Activated naive CD8-positive, alpha-beta T cell treated with anti-CD3 and anti-CD28 coated beads for 36 hours (primary cell): ENCODE measurements at places on chromosomes 6 and 20. TPM values are rescaled to one million over a fixed set of nuclear protein-coding genes. Genes with fewer than 3 reads are reported as not detected.

PAK5 gene
- total RNA-seq, result not detected

DNA sequence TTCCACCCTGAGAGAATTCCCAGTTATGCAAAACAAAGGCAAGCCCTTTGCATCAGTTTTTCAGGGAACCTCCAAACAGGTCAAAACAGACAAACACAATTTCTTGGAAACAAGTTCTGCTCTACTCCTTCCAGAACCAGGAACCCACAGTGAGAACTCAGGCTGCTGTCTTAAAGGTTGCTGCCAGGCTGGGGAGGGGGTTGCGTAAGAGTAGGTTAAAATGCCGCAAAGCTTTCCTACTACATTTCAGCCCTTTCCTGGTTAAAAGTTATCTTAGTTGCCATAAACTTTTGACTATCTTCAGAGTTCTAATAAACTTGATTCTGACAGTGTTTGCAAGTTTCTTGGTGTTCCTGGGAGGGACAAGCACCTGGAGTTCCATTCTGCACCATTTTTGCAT, 33.8 kb downstream of the KPNA5 start:
- H3K4me3 ChIP-seq, result no peak overlapping the region
- H3K36me3 ChIP-seq, result peaks cover 40% of the 10 kb centered on the region
- H3K27ac ChIP-seq, result no peak overlapping the region
- H3K4me1 ChIP-seq, result peaks cover 12% of the 10 kb centered on the region
- DNase-seq, result no peak
- H3K27me3 ChIP-seq, result no peaks in the 10 kb centered on the region

MCHR2 gene
- not detected for total RNA-seq

TOX2 gene
- total RNA-seq, result 0.52 TPM

NXT1 gene
- 55.9 TPM for total RNA-seq

PTCRA gene
- total RNA-seq, result not detected

DNA sequence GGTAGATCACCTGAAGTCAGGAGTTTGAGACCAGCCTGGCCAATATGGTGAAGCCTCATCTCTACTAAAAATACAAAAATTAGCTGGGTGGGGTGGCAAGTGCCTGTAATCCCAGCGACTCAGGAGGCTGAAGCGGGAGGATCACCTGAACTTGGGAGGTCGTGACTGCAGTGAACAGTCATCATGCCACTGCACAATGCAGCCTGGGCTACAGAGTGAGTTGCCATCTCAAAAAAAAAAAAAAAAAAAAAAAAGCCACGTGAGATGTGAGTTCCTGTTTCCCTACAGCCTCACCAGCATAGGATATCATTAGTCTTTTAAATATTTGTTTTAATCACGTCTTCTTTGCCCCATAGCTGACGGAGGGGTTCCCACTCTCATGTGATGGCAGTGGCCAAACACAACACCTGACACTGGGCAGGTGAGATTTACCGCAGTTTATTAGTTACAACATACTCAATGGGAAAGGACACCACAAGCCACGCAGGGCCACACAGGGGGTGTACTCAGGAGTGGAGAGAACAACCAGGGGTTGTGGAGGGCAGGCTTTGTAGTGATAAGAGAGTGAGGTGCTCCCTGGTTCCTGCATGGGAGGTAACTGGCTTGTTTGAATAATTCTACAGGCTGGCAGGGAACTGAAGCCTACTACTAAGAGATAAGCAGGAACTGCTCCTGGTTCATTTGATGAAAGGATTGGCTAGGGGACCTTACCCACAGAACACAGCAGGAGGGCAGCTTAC, 4.6 kb upstream of the LZTS3 start:
- no peaks in the 10 kb centered on the region for H3K36me3 ChIP-seq
- DNase-seq, result no peak
- H3K27me3 ChIP-seq, result no peaks in the 10 kb centered on the region
- no peak overlapping the region for H3K4me3 ChIP-seq
- no peak overlapping the region for H3K27ac ChIP-seq
- no peaks in the 10 kb centered on the region for H3K4me1 ChIP-seq

DNA sequence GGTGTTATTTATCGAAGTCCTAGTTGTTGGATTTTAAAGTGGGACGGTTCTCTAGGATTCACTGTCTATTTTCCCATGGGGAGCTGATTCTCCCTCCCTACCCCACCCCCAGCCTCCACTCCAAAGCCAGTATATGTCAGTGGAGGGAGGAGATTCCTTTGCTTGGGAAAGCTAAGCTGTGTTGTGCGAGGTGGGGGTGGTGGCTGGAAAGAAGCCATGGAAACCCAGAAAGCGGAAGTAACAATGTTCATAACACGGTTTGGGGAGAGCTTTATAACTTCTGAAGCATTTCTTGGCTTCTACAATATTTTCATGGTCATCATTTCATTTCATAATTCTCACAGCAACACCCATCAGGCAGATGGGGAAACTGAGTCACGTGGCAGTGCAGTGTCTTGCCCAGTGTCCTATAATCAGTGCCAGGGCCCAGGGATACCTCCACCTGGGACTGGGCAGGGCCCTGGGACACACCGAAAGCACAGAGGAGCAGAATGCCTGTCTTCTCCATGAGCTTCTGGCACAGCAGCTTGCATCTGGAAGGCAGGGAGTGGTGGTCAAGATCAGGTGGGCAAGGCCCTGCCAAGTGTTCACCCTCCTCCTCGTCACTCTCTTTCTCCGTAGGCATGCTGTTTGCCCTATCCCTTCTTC, 4.5 kb downstream of the SUN5 start:
- H3K27ac ChIP-seq, result no peak overlapping the region
- no peaks in the 10 kb centered on the region for H3K27me3 ChIP-seq
- no peak overlapping the region for H3K4me3 ChIP-seq
- H3K36me3 ChIP-seq, result peaks cover 2% of the 10 kb centered on the region

ACTR5 gene
- 7.5 TPM for total RNA-seq

DNA sequence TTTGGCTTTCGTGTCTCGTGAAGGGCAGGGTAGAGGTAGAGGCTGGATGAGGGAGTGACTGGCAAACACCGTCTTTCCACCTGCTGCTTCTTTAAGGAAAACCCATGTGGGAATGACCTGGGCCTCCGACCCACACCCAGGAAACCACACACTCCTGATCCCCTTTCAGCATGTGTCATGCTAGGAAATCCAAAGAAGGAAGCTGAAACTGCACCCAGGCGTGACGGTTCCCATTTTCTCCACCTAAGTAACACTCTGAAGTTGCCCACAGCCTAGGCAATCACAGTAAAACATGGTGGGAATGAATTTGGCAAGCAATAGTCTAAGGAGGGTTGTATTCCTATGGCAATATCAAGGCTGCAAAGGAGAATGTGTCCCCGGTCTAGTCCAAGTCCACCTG, 538.4 kb upstream of the NOX3 start:
- no peak overlapping the region for H3K4me3 ChIP-seq
- no peak overlapping the region for H3K27ac ChIP-seq
- H3K27me3 ChIP-seq, result peaks cover 3% of the 10 kb centered on the region
- H3K36me3 ChIP-seq, result no peaks in the 10 kb centered on the region
- no peaks in the 10 kb centered on the region for H3K4me1 ChIP-seq
- DNase-seq, result no peak

GRCh38 chr20:9999645-10000044, 35.1 kb upstream of the ANKEF1 start:
- peaks cover 9% of the 10 kb centered on the region for H3K27me3 ChIP-seq
- no peaks in the 10 kb centered on the region for H3K36me3 ChIP-seq
- H3K27ac ChIP-seq, result no peak overlapping the region
- no peaks in the 10 kb centered on the region for H3K4me1 ChIP-seq
- no peak for DNase-seq
- no peak overlapping the region for H3K4me3 ChIP-seq

- H3K36me3 ChIP-seq, result no peaks in the 10 kb centered on the region
- no peak overlapping the region for H3K27ac ChIP-seq
- H3K4me1 ChIP-seq, result peaks cover 11% of the 10 kb centered on the region
- H3K27me3 ChIP-seq, result peaks cover 98% of the 10 kb centered on the region
Measured at GRCh38 chr6:108174371-108175175, 8.8 kb downstream of the NR2E1 start.

DNA sequence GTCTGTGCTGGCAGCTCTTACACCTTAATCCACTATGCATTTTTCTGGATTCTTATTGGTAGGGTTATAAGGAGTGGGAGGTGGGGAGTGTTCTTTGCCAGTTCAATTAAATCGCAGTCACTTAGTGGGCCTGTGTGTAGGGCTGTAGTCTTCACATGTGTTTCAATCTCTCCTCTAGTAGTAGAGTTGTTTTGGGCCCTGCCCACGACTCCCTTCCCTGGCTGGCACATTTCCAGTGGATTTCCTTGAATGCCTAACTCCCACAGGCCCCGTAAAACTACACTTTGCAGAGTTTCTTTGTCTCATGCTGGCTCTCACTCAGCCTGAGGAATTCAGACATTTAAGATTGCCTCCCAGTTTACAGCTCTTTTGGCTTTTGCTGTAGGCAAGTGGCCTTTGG, 414.0 kb upstream of the OPRM1 start:
- no peaks in the 10 kb centered on the region for H3K27me3 ChIP-seq
- no peaks in the 10 kb centered on the region for H3K36me3 ChIP-seq
- DNase-seq, result no peak
- no peaks in the 10 kb centered on the region for H3K4me1 ChIP-seq
- H3K27ac ChIP-seq, result no peak overlapping the region

- H3K4me1 ChIP-seq, result peaks cover 56% of the 10 kb centered on the region
- no peak for DNase-seq
- H3K27ac ChIP-seq, result no peak overlapping the region
- H3K27me3 ChIP-seq, result no peaks in the 10 kb centered on the region
- peaks cover 22% of the 10 kb centered on the region for H3K36me3 ChIP-seq
Measured at GRCh38 chr6:157078326-157078725, 245.0 kb downstream of the TMEM242 start.

DNA sequence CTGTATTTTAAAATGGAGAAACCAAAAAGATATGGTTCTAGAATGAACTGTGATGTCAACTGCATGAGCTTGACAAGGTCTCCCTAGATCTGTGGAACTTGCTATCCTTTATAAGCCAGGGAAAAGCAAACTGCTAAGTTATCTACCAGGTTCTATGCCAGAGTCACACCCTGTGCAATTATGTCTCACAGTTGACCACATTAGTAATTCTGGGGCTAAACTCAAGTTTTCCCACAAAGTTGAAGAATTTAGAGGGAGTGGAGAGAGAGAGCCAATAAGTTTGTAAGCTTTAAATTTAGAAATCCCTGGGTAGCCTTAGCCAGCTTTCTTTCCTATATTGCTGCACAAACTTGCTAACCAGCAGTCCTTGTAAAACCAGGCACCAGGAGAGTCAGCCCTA, 407.0 kb upstream of the SASH1 start:
- no peaks in the 10 kb centered on the region for H3K36me3 ChIP-seq
- no peaks in the 10 kb centered on the region for H3K27me3 ChIP-seq
- H3K4me1 ChIP-seq, result no peaks in the 10 kb centered on the region
- no peak overlapping the region for H3K4me3 ChIP-seq
- DNase-seq, result no peak

SLC26A8 gene
- 0.06 TPM for total RNA-seq

SYNCRIP gene
- total RNA-seq, result 271 TPM

DNA sequence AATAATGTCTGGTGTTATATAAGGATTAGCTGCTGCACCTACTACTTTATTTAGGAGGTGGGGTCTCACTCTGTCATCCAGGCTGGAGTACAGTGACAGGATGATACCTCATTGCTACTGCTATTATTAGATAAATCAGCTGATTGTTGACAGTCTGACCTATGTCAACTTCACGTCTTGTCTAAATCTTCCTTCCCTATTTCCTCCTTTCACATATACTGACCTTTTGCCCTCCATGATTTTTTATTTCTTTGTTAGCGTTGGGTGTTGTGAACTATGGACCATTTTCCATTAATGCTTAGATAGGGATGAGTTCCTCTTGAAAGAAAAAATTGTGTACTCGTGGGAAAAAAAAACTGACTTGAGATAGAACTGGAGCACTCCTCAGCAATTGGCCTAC, 109.9 kb upstream of the BEND6 start:
- no peak for DNase-seq
- peaks cover 66% of the 10 kb centered on the region for H3K27me3 ChIP-seq
- H3K4me3 ChIP-seq, result no peak overlapping the region
- peaks cover 8% of the 10 kb centered on the region for H3K4me1 ChIP-seq
- H3K27ac ChIP-seq, result no peak overlapping the region
- H3K36me3 ChIP-seq, result no peaks in the 10 kb centered on the region

DNA sequence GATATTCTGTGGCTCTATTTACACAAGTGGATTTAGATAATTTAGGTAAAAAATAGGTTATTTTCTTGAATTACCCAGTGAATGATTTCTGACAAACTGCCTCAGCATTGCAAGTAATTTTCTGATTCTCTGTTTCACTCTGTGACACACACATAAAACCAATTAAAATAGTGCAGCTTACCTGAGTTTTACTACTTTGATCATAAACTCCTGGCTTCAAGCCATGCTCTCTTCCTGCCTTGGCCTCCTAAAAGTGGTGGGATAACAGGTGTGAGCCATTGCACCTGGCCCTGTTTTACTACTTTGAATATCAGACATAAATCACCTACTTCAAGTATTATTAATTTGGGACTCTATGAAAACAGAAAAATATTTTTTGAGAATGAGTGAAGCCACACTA, 462.9 kb downstream of the ADGRB3 start:
- no peak for DNase-seq
- no peaks in the 10 kb centered on the region for H3K27me3 ChIP-seq
- no peak overlapping the region for H3K27ac ChIP-seq
- H3K36me3 ChIP-seq, result no peaks in the 10 kb centered on the region

DNA sequence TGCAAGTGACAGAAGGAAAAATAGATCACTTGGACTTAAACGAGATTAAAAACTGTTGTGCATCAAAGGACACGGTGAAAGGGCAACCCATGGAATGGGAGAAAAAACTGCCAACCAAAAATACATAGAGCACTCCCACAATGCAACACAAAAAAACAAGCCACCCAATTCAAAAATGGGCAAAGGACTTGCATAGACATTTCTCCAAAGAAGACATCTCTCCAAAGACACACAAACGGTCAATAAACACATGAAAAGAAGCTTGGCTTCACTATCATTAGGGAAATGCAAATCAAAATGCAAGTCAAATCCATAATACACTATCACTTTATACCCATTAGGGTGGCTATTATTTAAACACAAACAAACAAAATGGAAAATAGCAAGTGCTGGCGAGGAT, 45.0 kb downstream of the PXDC1 start:
- H3K27me3 ChIP-seq, result no peaks in the 10 kb centered on the region

GRCh38 chr6:139926711-139927110, 552.3 kb upstream of the CITED2 start:
- no peak overlapping the region for H3K4me3 ChIP-seq
- H3K4me1 ChIP-seq, result no peaks in the 10 kb centered on the region
- no peaks in the 10 kb centered on the region for H3K36me3 ChIP-seq
- H3K27ac ChIP-seq, result no peak overlapping the region

DNA sequence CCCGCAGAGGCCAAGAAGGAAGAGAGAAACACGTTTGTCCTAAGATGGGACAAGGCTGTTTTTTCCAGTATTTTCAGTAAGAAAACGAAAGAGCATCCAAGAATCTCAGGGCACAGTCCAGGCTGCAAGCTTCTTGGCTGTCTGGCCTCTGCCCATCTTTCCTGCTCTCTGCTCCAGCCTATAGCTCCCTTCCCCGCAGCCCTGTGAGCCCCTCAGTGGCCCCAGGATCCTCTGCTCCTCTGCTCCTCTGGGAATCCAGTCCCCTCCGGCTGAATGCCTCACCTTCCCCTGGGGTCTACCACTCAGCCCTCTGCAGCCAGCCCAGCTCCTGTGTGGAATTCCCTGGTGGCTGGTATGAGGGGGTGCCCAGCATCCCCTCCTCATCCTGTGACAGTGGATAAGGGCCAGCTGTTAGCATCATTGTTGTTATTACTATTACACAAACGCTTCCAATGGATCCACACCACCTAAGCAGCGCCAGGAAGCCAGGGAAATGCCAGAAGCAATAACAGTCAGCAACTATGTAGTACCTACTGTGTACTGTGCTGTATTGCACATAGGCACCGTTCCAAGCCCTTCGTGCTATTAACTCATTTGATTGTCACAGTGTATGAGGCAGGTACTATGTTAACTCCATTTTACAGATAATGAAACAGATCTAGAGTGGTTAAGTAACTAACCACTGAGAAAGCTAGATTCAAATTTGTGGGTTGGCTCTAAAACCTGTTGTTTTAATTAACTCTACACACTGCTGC, 60.3 kb upstream of the PTPN1 start:
- no peak for DNase-seq
- H3K27ac ChIP-seq, result no peak overlapping the region
- peaks cover 55% of the 10 kb centered on the region for H3K27me3 ChIP-seq
- no peak overlapping the region for H3K4me3 ChIP-seq
